ENCODE measurements at places on chromosomes 6 and 20.

DNA sequence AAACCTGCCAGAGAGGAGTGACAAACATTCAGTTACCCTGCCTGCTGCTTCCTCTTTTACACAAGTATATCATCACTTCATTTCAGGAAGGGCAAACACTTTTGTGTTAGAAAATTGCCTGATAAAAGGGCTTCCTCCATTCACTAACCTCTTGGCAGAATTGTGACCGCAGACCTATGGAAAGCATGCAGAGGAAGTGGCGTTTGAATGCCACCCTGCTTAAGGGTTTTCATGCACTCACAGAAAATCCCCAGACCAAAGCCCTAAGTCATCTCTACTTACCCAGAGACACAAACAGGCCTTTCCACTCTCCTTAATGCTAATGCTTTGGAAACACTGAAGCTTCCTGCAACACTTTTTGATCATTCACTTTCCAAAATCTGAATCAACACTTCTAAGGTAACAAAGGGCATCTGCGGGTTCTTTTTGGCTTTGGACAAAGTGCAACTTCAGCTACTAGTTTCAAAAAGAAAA is 22.1 kb upstream of the RALGAPA2 start:
- peak; percentile 99 for DNase-seq

GRCh38 chr6:83928286-83928685 is 68.8 kb downstream of the CYB5R4 start:
- DNase-seq, result no peak

DNA sequence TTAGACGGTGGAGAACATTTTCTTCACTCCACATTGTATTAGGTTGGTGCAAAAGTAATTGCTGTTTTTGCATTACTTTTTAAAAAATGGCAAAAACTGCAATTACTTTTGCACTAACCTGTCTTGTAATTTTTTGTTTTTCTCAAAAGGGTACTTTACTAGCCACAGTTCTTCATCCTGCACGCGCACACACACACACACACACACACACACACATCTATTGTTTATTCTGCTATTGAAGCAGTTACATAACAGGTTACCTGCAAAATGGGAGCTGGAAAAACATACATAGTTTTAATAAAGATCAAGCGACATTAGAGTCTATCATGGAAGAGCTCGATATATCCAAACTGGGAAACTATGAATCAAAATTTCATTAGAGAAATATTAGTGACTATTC is 235.2 kb downstream of the SIM1 start:
- no peak for DNase-seq

DNA sequence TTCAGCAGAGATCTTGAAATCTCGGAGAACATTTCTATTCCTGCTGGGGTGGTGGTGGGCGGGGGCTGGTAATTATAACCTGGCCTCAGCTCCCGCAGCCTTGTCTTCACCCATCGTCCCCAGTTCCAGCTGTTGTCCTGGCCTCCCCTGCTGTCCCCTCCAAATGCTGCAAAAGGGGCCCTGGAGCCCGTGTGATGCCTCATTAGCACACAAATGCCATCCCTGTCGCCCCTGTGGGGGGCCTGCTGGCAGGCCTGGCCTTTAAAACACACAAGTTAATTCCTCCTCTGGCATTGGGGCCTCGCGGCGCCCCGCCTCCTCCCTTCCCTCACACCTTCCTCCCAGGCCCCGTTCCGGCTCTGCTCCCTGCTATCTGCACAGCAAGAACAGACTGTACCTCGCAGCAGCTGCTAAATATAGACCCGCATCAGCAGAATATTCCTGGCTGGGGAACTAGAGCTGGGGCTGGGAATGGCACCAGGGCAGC is 85.7 kb downstream of the CDH22 start:
- no peak for DNase-seq

GRCh38 chr20:24598996-24599395 is 129.6 kb downstream of the SYNDIG1 start:
- DNase-seq, result no peak

DNA sequence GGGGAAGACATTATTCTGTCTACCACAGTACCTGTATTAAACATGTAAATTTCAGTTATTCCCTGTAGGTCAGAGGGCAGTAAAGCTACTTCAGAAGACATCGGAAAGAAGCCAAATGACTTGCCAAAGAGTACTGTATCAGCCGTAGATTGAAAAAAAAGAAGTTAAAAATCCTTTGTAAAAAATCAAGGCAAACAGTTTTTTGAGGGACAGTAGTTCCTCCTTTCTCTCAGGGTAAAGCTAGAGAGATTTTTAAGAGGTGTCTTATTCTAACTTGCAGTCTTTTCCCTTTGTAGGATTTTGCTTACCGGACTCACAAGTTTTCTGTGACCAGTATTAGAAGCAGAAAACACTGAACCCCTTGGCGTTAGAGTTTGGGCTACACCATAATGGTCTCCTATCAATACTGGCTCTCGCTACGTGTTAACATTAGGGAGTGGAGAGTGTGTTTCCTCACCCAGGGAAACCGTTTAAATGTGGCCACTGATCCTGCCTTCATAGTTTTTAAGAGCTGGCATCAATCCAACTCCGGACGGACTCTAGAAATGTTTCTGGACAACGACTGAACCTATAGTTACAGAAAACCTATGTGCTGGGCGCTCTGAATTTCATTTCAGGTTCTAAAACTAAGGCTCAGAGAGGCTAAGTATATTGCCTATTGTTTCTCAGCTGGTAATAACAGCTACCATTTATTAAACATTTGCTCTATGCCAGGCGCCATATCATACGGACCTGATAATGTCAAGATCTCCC is 1.3 kb upstream of the ASXL1 start:
- no peak for DNase-seq

- peak; percentile 80 for DNase-seq
Observed at GRCh38 chr6:99014061-99014460, 66.3 kb upstream of the FBXL4 start.

GRCh38 chr6:136440203-136440602 is 110.0 kb downstream of the MAP7 start:
- no peak for DNase-seq

DNA sequence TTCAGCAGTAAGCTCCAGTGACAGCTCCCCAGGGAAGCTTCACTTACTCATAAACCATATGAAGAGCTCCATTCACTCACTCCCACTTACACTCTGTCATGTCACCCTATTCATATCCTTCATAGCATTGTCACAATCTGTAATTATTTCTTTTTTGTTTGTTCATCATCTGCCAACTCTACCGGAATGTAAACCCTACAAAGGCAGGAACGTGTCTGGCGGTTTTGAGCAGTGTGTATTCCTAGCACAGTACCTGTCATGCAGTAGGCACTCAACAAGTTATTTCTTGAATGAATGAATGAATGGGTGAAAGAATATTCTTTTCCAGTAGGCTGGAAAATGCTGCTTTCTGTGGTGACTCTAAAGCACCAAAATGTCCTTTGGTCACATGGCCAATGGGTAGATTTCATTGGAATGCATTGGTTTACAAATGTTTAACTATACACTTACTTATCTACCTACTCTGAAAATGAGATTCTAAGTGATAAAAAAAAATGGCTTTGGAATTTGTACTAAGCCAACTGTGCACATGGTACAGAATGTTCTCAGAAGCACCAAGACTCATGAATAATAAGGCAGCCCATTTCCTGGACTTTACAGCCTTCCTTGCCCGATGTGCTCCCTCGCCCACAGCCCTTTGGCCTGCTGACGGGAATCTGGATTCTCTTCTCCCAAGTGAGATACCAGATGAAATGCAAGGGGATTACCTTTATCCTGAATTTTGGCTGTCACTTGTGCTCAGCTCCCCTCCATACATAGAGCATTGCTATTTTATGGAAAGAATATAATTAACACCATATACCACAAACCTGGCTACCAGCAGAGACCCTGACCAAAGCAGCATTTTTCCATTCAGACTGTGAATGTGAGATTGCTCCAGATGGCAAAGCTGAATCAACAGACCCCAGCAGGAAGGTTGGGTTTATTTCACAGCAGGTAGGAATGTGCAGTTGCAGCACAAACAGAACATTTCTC is 273.3 kb downstream of the ALDH8A1 start:
- no peak for DNase-seq

GRCh38 chr6:52537001-52537753 is 39.7 kb downstream of the TRAM2 start:
- no peak for DNase-seq

GRCh38 chr6:132797951-132798868 is at the start of gene SLC18B1:
Gene SLC18B1 (minus strand): TSS chr6:132798637. CDS start chr6:132798456, 181 bp downstream.
- DNase-seq, result no peak

DNA sequence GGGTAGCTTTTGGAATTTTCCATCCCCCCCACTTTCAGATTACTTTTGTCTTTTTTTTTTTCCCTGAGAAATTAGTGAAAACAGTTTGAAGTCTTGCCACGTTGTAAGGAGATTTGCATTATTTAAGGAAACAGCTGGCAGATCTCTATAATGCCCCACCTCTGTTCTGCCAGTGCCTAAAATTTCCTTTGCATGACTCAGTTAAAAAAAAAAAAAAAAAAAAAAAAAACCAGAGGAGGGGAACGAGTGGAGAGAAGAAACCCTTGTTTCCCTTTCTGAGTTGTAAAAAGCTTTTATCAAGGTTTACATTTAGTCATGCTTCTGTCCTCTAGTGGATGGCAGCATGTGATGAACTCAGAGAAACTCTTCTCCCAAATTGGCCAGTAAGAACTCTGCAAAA is 33.5 kb downstream of the CARMIL1 start:
- no peak for DNase-seq

GRCh38 chr6:166675736-166676135 is 48.7 kb upstream of the RPS6KA2 start:
- DNase-seq, result no peak

DNA sequence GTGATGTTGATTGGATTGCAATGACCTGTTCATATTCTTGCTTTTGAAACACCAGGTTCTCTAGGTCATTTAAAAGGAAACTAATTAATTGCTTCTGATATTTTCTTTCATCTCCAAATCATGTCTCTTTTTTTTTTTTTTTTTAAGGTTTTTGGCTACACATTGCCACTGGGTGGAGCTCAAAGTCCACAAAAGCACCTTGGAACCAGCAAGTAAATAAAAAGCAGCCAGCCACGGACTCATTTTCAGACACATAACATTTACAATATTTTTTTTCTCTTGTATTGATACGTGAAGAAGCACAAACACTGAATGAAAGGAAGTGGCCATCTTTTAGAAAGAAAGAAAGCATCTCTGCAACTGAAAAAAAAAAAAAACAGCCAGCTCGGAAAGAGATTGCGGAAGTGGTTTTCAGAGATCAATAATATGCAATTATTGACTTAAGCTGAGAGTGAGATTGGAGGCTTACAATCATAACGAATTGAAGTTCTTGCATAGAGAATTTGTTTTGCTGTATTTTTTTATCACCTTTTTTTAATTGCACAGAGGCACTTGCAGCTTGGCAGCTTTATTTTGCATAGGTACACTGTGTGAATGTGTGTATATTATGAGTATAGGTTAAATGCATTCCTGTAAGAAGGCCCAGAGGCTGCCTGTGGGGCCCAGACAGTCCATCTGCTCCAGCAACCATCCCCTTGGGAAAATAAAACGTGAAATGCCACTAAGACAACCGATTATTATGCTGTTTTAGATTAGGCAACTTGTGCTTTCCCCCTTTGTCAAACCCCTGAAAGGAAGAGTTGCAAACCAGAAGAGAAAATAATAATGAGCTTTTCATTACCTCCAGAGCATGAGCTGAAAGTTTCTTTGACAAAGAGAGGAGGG is 28.2 kb downstream of the CGA start:
- peak; percentile 49 for DNase-seq

- no peak for DNase-seq
Observed at GRCh38 chr20:63150391-63150898, 65.5 kb downstream of the YTHDF1 start.

- DNase-seq, result no peak
Observed at GRCh38 chr20:25368526-25368925, 22.1 kb downstream of the ABHD12 start.

GRCh38 chr6:72267470-72267869 is 354.4 kb upstream of the KCNQ5 start:
- no peak for DNase-seq

- no peak for DNase-seq
Observed at GRCh38 chr20:33914919-33915318, 78.8 kb upstream of the RALY start.

- DNase-seq, result no peak
Observed at GRCh38 chr6:162478192-162478671, 249.3 kb downstream of the PRKN start.

- DNase-seq, result peak; percentile 97
Observed at GRCh38 chr20:3312940-3313682, 74.1 kb upstream of the SLC4A11 start.

- no peak for DNase-seq
Observed at GRCh38 chr20:48287552-48288170, 502.4 kb upstream of the SULF2 start.

- no peak for DNase-seq
Observed at GRCh38 chr6:28867086-28867409, 56.7 kb downstream of the TRIM27 start.

DNA sequence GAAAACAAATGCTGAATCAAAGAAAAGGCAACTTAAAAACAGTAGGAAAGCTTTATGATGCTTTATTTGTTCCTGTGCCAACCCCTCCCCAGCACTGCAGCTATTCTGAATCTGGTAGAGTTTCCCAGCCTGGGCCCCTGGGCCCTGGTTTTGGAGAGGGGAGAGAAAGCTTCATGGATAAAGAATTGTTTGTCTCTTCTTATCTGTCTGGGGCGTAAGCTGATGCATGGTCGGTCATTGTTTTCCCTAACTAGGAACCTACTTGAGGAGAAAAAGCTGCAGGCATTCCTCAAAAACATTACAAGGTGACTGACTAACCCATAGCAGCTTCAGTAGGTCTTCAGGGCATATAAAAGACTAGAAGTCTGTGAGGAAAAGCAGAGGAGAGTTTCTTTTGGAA is 758.1 kb upstream of the EPHA7 start:
- no peak for DNase-seq

DNA sequence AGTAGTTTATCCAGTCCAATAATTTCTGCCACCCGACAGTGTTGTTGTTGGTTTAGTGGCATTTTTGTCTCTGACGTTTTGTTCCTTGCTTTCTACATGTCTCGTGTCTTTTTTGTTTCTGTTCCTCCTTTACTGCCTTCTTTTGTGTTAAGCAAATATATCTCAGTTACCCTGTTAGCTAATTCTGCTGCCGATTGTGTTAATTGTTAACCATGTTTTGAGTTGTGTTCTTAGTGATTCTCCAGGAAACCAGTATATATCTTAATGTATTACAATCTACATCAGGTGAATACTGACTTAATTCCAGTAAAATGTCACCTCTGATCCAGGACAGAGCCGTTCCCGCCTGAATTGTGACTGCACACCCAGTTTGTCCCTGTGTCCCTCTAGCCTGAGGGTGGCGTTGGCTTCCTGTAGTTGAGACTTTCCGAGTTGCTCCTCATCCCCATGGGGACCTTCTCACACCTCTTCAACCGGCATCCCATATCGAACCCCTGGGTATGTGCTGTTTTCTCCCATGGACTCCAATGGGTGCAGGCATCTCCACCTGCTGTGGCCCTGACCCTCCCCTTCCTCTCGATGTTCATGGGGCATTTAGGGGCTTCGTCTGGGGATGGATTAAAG is 35.8 kb upstream of the BHLHE23 start:
- no peak for DNase-seq

GRCh38 chr20:47256668-47257236 is 99.7 kb downstream of the ZMYND8 start:
- DNase-seq, result no peak

GRCh38 chr6:143062551-143062950 is 1.9 kb downstream of the AIG1 start:
- no peak for DNase-seq
